ENCODE measurements at places on chromosomes 1 and 21.

DNA sequence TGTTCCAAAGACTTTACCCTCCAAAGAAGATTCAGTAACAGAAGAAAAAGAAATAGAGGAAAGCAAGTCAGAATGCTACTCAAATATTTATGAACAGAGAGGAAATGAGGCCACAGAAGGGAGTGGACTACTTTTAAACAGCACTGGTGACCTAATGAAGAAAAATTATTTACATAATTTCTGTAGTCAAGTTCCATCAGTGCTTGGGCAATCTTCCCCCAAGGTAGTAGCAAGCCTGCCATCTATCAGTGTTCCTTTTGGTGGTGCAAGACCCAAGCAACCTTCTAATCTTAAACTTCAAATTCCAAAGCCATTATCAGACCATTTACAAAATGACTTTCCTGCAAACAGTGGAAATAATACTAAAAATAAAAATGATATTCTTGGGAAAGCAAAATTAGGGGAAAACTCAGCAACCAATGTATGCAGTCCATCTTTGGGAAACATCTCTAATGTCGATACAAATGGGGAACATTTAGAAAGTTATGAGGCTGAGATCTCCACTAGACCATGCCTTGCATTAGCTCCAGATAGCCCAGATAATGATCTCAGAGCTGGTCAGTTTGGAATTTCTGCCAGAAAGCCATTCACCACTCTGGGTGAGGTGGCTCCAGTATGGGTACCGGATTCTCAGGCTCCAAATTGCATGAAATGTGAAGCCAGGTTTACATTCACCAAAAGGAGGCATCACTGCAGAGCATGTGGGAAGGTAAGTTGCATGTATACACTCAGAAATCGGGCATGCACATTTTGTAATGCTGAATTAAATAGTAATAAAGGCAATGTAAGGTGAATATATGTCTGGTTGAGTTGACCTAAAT is 97.2 kb downstream of the ZFYVE9 start:
- DNase-seq: no peak

- no peak for DNase-seq
Observed at GRCh38 chr21:34911360-34911759, 137.7 kb downstream of the RUNX1 start.

- peak; percentile 31 for DNase-seq
Observed at GRCh38 chr1:84892705-84893618, at the start of gene LPAR3. Gene LPAR3 (minus strand): TSS chr1:84893206. CDS start chr1:84866120, 27,086 bp downstream.

DNA sequence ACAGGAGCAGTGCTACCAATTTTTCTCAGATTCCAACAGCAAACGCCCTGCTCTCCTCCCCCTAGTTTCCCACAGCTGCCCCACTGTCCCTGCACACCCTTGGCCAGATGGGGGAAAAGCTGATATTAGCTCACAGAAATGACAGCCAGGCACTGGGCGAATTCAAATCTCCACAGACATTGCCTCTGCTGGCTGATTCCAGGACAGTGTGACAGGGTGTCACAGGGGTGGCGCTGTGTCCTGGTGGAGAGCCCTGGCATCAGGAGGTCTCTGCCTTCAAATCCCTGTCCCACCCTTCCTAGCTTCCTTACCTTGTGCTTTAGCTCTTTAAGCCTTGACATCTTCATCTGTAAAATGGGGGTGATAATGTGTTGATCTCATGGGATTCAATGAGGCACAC is 10.4 kb downstream of the OLIG1 start:
- DNase-seq: no peak

DNA sequence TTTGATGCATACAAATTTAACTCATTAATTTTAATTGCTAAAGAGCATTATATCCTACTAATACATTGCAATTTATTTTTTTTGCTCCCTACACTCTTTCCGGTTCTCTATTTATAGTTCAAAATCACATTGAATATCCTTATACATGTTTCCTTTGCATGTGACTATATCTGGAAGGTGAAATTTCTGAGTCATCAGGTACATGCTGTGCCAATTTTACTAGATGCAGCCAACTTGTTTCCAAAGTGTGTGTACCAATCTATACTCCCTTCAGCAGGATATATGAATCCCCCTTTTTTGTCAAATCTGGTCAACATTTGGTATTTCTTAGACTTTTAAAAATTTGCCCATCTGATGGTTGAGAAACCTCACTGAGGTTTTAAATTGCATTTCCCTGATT is 602.9 kb upstream of the CAMK1G start:
- no peak for DNase-seq

- no peak for DNase-seq
Observed at GRCh38 chr21:23016617-23017016, 2018.4 kb downstream of the NCAM2 start.

GRCh38 chr21:42779431-42779861 is 99.9 kb downstream of the WDR4 start:
- DNase-seq: no peak

DNA sequence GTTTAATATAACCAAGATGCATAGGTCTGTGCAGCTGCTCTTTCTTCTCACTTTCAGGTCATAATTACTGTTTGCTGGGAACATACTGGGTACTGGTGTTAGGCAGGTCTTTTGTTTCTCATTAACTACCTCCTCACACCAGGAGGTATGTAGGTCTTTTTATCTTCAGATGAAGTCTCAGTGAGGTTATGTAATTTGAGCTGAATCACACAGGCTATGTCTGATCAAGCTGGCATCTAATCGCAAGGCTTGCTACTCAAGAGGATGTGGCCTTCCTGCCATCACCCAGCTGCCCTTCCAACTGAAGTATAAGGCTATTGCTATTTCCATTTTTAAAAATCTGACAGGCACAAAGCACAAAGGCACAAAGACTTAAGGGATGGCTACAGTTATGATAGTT is 96.4 kb downstream of the RUNX1 start:
- no peak for DNase-seq

DNA sequence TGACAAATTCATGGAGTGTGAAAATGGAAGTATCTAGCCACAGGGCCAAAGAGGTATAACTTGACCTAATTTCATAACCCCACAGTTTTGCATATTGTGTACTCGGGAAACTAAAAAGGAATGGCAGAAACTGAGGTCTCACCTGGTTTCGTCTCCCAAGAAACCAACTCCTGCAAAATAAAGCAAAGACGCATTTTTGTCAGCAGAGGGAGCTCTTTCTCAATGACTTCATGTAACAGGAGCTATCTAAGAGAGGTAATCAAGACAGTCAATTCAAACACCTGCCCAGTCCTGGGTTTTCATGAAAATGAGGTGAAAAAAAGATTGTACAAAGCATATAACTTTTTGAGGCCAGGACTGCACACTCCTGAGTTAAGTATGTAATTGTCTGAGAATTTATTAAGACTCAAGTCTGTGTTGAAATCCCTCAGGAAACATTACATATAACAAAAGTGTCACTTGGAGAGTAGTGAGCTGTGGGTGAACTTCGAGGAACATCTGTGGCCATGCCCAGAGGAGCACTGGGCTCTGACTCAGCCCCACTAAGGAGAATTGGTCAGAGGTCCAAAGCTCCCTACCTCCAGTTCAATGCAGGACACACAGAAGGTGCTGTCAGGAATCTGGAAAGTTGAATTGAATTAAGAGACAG is 17.6 kb downstream of the FCRL4 start:
- no peak for DNase-seq

DNA sequence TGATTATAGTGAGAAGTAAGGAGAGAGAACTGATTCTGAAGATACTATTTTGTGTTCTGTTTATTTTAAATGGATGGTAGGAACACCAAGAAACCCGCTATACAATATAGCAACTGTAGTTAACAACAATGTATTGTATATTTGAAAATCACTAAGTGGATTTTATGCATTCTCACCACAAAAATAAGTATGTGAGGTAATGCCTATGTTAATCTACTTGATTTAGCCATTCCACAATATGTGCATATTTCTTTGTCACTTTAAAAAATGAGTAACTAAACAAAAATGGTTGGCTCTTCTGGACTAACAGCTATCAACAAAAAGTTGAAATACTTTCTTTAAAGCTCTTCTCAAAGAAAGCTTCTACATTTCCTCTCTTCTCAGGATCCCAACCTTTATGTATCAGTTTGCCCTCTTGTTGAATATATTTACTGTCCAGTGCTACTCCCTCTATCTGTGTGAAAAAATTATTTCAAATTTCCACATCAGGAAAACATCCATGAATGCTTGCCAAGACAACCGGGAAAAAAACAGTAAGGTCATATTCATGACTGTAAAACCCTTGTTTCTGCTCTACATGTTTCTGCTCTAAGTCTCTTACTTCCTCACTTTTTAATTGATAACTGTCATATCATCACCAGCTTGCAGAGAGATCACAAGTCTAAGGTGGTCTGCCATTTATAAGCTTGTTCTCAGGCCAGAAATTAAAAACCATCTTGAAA is 27.0 kb downstream of the CLCA4 start:
- no peak for DNase-seq

GRCh38 chr1:66439031-66439740 is 94.8 kb upstream of the SGIP1 start:
- DNase-seq: no peak

- DNase-seq: no peak
Observed at GRCh38 chr1:87024936-87025540, 110.6 kb downstream of the HS2ST1 start.

DNA sequence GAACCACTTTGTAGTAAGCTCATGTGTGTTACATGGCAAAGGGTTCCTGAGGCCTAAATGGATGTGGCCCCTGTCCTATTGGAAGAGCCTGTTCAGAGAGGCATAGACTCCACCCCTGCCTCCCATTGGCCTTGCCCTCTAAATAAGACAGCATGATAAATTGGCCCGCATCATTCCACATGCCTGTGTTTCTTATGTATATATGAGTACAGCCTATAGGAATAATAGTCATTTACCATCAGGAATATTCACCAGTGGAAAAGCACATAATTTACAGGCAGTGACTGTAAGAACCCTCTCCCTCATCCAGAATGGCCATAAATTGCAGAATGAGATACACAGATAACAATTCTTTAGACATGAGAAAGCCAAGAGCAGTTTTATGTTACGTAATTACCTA is 519.5 kb upstream of the DAB1 start:
- no peak for DNase-seq

DNA sequence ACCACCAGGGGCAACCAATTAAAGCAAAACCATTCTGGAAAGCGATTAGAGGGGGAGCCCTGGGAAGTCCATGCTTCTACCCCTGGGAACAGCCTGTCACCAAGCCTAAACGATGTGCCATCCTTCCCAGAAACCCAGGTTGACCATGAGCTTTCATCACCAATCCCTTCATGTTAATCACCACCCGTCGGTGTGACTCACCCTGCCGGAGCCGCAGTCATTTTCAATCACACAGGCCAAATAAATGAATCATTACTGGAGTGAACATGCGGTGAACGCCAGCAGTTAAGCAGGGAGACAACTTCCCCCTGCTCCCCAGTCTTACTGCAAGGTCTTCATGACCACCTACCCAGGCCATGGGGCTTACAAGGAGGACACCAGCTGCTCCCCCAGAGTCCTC is 308.8 kb downstream of the AJAP1 start:
- DNase-seq: no peak

DNA sequence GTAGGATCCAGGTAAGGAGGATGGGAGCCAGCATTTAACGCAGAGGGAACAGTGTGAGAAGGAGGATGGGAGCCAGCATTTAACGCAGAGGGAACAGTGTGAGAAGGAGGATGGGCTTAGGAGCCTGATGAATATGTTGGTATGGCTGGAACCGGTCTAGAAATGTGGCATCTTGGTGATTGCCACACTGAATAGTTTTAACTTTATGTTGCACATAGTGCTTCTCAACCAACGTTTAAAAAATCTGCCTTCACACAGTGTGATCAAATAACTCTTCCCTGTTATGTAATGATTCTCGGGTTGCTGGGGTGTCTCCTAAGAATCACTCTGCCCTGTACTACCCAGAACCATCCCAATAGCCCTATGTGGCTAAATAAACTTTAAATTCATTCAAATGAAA is 146.9 kb upstream of the DUSP10 start:
- no peak for DNase-seq

DNA sequence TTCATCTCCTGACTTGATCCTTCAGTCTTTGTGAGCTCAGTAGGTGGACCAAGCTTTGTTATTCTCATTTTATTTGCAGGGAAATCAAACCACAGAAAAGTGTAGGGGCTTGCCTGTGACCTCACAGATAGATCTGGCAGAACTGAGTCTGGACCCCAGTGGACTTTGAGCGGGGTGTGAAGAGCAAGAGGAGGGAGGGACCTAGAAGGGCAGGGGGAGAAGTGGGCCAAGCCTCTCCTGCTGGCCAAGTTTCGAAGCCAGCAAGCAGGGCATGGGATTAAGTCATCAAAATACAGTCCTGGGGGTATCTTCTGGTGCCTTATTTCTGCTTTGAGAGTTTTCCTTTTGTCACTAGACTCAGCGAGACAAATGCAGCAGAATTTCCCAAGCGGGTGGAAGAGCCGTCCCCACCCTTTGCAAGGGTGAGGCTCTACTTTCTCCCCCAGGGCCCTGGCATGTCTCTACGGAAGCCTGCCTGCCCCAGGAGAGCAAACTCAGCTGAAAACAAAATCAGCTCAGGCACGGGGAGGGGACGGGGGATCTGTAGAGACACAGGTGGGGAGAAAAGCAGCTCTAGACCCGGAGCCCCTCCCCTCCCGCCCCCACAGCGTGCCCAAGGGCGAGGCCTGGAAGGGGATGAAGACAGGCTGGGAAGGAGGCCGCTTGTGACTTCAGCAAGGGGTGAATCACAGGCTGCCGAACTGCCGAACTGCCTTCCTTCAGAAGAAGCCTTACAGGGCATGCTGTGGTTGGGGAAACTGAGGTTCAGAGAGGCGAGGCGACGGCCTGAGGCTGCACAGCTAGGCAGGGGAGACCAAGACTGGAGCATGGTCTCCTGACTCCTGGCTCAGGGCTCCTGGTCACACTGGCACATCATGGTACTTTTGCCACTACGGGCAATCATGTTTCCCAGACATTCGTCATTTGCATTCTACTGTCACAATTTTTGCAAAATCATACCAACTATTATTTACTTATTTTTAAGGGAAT is 19.2 kb downstream of the PKP1 start:
- no peak for DNase-seq

GRCh38 chr1:226034482-226034881 is 28.0 kb upstream of the H3-3A start:
- DNase-seq: no peak

- DNase-seq: no peak
Observed at GRCh38 chr1:238336531-238336930, 445.8 kb upstream of the ZP4 start.

DNA sequence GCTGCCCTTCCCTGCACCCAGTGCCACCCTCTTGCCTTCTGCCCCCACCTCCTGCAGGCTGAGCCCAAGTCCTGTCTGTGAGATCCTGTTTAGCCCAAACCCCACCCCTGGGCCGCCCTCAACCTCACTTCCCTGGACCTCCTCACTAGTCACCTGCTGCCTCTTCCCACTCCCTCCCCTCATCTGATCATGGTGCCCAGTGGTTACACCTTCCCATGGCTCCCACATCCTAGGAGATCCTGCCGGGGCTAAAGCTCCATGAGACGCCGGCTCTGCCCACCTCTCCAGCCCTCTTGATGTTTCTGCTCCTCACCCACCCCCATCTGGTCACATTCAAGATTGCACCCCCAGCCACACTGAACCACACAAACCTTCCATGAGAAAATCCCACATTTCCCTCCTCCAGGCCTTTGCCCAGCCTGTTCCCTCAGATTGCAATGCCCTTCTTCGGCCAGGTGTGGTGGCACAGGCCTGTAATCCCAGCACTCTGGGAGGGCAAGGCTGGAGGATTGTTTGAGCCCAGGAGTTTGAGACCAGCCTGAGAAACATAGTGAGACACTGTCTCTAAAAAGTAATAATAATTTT is 17.0 kb downstream of the TTC39A start:
- DNase-seq: no peak
